Activated CD4-positive, alpha-beta T cell treated with anti-CD3 and anti-CD28 coated beads, Interleukin-10, Interleukin-2, amounts not matched to agents 100 ng/mL and 50 ng/mL, durations not matched to agents 16 hours and 8 hours (primary cell): ENCODE measurements at places on chromosomes 4 and X.

GRCh38 chr4:158197194-158197776 lies 13.0 kb upstream of the TMEM144 start:
- no peak for DNase-seq

GRCh38 chr4:184288451-184289178 lies 70.9 kb upstream of the ENPP6 start:
- peak; percentile 90 for DNase-seq

DNA sequence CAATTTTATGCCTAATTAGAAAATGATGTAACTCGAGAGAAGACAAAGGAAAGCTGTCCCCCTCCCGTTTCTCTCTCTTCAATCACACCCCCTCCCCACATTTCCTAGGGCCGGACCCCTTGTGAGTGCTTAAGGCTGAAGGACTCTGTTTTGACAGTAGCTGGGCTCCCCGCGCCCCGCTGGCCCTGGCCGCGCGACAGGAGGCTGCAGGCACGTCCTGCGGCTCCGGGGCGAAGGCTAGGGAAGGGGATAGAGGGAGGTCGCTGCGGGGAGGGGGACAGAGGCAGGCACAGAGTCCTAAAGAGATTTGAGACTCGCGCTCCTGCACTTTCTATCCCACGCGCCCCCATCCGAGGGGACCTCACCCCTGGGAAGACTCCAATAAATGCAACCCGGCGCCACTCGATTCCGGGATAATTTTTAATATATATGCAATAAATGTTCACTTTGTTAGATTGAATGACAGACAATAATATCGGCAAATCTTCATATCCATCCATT lies 56.2 kb upstream of the TMEM33 start:
- DNase-seq: no peak

DNA sequence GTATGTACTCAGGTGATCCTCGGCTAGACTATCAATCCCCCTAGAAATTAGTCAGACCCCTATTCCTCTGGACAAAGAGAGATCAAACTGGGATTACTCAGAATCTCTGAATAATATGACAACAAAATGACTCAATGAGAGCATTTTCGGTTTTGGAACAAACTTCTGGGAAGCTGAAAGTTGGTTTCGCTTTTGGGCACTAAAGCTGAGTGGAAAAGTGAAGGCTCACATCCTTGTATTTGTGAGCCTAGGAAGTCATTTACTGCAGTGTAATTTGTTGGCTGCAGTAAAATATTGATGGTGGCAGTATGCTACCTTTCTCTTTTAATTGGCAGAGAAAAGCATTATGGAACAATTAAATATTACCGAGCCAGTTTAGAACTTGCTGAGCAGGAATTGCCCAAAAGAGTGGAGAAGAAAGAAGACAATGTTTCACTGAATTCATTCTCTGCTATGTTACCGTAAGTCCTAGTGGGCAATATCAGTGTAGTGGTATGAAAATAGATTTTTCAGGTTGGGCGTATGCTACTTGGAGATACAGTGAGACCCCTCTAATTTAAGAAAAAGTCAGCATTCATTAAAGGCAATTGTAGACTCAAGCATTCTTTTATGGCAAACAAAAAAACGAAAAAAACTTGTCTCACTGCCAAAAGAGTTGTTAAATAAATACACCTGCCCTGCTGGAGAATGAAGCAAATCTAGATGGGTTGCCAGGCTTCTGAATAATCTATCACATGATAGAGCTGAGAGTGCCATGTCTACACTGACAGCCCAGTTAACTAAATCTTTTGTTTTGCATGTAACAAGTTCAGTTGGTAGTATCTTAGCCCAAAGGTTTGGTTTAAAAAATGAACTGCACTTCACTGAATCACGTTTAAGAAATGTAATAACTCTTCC lies 69.6 kb downstream of the AGTR2 start:
- peak; percentile 1 for DNase-seq

DNA sequence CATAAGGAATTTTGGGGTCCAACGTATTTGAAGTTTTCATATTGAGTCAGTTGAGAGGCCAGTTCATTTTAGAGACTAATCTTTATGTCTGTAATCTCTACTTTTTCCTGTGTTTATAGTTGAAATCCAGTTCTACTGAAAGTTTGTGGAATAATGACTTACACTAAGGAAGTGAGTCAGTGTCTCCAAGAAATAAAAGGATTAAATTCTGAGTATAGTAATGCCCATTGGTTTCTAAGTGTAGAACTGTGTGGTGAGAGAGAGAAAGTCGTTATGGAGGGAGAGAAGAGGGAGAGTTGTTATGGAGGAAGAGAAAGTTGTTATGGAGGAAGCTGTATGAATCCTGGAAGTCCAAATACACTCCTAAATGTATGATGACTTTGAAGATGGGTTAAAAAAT lies 264.6 kb upstream of the HAND2 start:
- DNase-seq: no peak
